Jurkat, Clone E6-1 (cell line): ENCODE measurements at places on chromosomes 7 and 10.
A peak's percentile ranks its signal among the peaks of the same experiment; 100 is the strongest.

DNA sequence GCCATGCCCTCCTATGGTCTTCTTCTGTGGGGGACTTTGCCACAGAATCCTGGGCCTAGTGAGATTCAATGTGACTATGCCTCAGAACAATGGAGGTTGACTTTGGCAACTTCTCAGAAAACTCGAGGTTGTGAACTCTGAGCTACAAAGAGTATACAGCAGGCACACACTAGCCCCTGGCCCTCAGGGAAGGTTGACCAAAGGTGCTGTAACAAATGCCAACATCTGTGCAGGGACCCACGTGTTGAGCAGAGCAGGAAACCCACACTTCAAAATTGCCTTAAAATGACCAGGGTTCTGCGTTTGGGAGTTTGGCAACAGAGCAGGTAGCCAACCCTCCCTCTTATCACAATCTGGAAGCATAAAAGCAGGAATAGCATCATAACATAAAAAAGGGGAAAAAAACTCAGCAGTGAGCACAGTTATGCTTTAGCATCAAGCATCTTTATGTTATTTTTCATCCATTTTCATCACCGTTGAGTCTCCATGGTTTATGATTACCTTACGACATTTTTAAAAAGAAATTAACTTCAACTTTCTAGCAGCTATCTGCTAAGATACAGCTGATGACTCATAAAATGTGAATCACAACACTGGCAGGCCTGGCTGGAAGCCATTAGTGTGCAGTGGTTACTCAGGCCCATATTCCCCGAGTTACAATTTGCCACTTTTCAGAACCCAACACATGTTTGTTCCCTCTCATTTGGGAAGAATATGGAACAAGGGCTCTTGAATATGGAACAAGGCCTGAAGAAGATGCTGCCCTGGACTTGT, 11.1 kb downstream of the PRLHR start:
- DNase-seq: no peak

GRCh38 chr10:43430926-43431663, 5.8 kb upstream of the ZNF487 start:
- no peak for DNase-seq

- DNase-seq: no peak
These were observed 200.9 kb downstream of the GRID1 start for GRCh38 chr10:86165666-86166065.

DNA sequence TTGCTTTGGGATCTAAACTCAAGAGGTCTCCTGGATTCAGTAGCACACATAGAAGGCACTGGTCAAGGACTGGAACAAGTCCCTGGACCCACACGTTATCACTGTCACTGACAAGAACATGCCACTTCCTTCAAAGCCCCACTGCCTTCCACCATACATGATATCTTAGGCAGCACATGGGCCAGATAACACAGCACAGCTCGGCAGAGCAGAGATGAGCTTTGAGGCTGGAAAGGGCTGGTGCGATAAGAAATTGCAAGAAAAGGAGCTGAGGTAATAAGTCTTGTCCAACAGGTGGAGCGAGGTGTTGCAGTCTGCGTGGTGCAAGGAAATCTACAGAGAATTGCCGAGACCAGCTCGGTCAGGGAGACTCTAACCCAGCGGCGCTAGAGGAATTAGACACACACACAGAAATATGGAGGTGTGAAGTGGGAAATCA, 139.8 kb upstream of the CDK13 start:
- DNase-seq: no peak

GRCh38 chr10:117248750-117249465, 8.0 kb downstream of the SLC18A2 start:
- peak; percentile 41 for DNase-seq

DNA sequence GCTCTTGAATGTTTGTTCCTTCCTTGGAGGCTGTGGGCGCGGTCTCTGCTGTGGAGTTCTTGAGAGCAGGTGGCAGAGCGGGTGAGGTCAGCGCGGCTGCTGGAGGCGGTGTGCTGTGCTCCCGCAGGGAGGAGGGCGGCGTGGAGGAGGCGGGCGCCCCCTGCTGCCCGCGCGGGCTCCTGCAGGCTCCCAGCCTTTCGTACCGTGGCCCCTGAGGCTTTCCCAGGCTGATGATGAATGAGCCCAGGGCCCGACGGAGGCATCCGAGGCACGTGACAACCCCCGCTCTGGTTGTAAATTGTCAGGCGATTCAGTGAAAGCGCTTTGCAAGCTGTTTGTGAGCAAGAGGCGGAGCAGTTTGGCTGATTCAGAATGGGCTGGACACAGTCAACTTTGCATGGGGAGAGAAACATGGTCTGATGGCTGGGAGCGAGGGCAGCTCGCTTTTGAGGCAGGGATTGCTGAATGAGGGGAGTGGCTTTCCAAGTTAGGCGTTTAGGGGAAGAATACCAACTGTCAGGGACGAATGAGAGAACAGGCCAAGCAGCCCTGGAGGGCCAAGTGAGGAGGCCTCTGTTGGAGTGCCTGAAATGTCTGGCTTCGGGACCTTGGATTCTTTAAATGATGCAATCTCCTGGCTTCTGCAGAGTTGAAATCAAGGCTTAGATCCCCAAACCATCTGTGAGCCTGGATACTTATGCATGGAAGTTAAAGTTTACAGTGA, 46.6 kb downstream of the CDHR3 start:
- peak; percentile 71 for DNase-seq

GRCh38 chr10:6648894-6649720, 69.0 kb upstream of the PRKCQ start:
- no peak for DNase-seq

DNA sequence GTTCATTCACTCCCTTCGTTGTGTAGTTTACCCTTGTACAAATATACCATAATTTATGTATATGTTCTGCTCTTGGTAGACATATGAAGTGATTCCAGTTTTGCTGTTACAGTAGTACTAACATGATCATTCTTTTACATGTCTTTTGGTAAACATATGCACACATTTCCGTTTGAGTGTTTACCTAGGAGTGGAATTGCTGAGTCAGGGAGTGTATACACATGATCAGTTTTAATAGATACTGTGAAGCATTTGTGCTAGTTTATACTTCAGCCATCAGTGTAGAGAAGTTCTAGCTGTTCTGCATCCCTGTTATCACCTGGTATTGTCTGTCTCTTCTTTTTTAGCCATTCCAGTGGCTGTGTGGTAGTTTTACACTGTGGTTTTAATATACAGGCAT, 34.5 kb upstream of the CYP26C1 start:
- no peak for DNase-seq

DNA sequence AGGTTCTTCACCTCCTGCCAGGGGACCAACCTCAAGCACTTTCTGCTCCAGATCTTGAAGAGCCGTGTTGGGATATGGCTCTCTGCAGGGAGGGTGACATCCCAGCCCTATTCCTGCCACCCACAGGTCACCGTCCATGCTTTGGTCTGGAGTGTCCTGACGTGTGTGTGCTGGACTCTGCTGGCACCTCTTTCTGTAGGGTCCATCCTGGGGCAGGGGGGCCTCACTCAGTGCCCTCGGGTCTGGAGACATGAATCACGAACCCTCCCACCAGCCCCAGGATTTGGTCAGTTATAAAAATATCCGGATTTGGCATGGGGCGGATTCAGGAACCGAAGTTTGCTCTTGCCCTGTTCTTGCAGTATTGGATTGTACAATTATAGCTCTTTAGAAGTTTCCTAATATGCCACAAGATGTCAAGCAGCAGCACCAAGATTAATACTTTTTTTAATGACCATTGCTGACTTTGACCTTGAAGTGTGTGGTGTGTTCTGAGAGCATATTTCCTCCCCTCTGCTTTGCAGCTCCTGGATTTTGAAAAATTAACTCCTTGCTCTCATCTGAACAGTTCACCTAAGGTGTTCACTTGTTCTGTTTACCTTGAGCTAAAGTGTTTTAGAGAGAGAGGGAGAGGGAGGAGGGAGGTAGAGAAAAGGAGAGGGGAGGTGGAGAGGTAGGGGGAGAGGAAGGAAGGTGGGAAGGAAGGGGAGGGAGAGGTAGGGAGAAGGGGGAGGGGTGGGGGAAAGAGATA, 95.4 kb upstream of the SHH start:
- no peak for DNase-seq

DNA sequence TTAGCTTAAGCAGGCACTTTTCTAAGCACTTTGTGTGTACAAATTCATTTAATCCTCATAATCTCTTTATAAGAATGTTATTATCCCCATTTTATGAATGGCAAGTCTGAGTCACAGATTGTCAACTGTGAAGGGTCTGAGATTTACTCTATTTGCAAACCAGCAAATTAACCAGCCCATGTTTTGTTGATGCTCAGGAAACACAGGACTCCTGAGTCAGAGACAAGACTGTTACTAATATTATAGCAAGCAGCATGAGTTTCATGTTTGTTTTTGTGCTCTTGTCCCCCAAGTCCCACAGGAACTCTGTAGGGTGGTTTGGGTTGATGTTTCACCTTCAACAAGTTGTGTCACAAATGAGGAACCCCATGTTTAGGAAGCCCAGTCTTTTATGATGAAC, 182.0 kb upstream of the PPP1R3A start:
- DNase-seq: no peak

- DNase-seq: no peak
These were observed 9.9 kb upstream of the ZNF212 start for GRCh38 chr7:149229526-149229925.

DNA sequence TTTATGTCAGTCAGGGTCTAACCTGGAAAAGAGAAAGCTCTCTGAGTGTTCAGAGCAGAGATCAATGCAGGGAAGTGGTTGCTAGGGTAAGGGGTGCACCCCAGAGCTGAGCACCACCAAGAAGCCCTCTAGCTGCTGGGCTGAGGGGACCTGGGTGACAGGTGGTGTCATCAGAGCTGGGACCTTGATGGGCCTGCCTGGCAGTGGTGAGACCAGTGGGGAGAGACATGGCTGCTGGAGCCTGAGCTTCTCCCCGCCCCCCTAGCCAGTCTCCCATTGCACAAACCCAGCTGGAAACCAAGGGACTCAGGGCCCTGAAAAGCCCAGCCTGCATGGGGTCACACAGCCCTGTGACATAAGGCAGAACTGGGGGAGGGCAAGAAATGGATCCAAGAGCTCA, 49.1 kb upstream of the OSBPL3 start:
- DNase-seq: peak; percentile 62

GRCh38 chr7:97006816-97007582, 1.6 kb downstream of the DLX6 start:
- no peak for DNase-seq

GRCh38 chr7:137853053-137853452, 6.3 kb upstream of the DGKI start:
- DNase-seq: no peak

DNA sequence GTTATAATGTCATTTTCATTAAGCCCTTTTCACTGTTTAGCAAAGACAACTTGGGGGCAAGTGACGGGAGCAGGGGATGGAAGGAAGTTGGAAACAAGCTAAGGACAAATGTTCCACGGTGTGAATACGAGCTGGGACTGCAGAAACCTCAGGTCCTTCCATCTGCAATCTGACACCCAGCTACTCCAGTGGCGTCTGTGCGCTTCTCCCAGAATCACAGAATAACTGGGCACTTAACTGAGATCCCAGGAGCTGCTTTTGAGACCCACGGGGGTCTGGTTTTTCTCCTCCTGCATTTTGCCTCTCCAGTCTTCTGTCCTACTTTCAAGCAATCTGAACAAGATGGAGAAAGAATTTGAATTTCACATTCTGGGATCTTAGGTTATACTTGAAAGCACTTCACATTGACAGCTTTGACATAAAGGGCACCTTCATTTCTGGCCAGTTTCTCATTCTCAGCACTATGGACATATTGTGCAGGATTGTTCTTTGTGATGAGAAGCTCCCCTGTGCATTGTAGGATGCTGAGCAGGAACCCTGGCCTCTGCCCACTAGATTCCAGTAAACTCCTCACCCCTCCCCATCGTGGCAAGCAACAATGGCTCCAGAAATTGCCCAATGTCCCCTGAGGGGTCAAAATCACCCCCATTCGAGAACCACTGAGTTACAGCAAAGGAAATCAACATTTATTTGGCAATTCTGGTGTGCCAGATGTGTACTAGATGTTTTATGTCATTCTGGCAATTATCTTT, 194.1 kb downstream of the CACNB2 start:
- no peak for DNase-seq
